ENCODE measurements at places on chromosomes 2 and 18.

- DNase-seq, result no peak
- H3K4me3 ChIP-seq, result no peak overlapping the region
- peaks cover 96% of the 10 kb centered on the region for H3K36me3 ChIP-seq
- H3K4me1 ChIP-seq, result no peaks in the 10 kb centered on the region
Observed at GRCh38 chr2:189466656-189467055, 25.4 kb downstream of the WDR75 start.

- H3K4me1 ChIP-seq, result peaks cover 12% of the 10 kb centered on the region
- no peak overlapping the region for H3K4me3 ChIP-seq
- H3K36me3 ChIP-seq, result no peaks in the 10 kb centered on the region
- H3K27ac ChIP-seq, result no peak overlapping the region
- H3K27me3 ChIP-seq, result no peaks in the 10 kb centered on the region
Observed at GRCh38 chr2:237883951-237884446, 24.6 kb downstream of the RAMP1 start.

- H3K4me1 ChIP-seq, result no peaks in the 10 kb centered on the region
- no peak for DNase-seq
- H3K27me3 ChIP-seq, result no peaks in the 10 kb centered on the region
- H3K4me3 ChIP-seq, result no peak overlapping the region
Observed at GRCh38 chr2:196336715-196337114, 165.3 kb upstream of the STK17B start.

GRCh38 chr2:241560883-241561474 lies 2.4 kb downstream of the BOK start:
- no peak overlapping the region for H3K27ac ChIP-seq
- H3K4me1 ChIP-seq, result peaks cover 34% of the 10 kb centered on the region
- H3K36me3 ChIP-seq, result no peaks in the 10 kb centered on the region
- peak overlapping the region; percentile 95 for H3K4me3 ChIP-seq
- no peak for DNase-seq
- H3K27me3 ChIP-seq, result no peaks in the 10 kb centered on the region
